ENCODE measurements at places on chromosomes 3 and 15. TPM values are rescaled to one million over a fixed set of nuclear protein-coding genes. Genes with fewer than 3 reads are reported as not detected.

- DNase-seq = peak; percentile 45
Observed at GRCh38 chr3:30768703-30769550, 125.5 kb downstream of the GADL1 start.

DNA sequence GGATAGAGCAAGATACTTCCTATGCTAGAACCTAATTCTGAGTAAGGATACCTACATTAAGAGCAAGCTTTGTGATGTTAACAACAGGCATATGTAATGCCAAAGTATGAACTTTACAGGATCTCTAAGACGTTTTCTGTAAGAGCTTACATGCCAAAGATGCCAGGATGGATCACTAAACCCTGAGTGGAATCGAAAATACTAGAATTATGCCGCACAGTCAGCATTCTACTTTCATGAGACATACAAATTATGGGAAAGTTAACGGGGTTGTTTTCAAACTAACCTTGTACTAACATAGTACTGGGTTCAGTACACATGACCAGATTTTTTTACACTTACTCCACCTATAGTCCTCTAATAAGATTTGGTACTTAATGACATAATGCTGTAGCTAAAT, 55.1 kb downstream of the AAGAB start:
- DNase-seq = no peak

DNA sequence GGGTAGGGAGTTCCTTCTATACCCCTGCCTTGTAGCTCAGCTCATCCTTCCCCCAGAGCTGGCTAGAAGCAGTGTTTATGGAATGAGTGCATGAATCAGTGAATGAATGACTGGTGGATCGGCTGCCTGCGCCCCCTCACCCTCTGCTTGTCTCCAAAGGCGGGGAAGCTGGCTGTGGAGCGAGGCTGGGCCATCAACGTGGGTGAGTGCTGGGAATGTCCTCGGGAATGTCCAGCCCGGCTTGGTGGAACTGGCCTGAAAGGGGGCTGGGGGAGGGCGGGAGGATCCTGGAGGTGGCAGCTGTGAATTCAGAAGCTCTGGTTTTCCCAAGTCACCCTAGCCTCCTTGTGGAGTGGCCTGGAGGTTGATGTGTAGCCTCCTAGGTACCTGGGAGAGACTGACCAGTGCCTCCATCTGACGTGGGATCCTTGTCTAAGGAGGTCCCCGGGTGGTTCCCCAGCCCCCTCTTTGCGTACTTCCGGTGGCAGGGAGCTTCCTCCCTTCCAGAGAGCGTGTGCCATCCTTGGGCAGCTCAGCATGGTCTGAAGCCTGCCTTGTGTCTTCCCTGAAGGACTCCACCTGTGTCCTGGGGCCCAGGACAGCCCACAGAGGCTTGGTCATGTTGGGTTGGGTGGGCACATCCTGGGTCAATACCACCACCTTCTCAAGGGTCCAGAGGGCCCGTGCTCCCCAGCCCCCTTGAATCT, 18.4 kb downstream of the HDAC11 start:
- DNase-seq = no peak

- DNase-seq = no peak
Observed at GRCh38 chr15:67199881-67200763, 54.3 kb downstream of the AAGAB start.

GRCh38 chr3:127483902-127484591, 106.5 kb downstream of the TPRA1 start:
- no peak for DNase-seq

- DNase-seq = no peak
Observed at GRCh38 chr15:49238342-49238741, 68.3 kb downstream of the GALK2 start.

- no peak for DNase-seq
Observed at GRCh38 chr3:103388214-103388613, 953.4 kb downstream of the ZPLD1 start.

DNA sequence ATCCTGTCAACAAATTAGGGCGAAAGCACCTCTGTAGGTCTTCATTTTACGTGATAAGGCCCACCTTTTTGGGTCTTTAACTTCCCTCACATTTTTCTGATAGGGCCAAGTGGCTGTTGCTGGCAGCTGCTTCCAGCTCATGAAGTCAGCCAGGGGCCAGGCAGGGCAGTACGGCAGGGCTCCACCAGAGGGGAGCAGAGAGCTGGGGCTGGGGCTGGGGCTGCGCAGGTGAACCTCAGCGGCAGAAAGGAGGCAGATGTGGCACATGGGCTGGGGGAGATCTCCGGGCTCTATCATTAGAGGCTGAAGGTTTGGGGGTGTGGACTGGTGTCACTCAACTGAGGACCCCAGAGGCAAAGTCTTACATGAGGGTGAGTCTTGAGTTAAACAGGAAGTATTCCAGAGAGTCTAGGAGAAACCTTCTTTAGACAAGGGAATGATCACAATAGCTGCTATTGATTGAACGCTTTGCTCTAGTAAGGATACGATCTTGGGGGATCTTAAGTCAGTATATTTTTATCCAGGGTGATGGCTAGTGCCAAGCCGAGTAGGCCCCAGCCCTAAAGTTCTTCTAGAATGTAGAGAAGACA, 62.8 kb upstream of the MEX3B start:
- DNase-seq = peak; percentile 23

GRCh38 chr15:32786906-32787305, 69.1 kb downstream of the GREM1 start:
- DNase-seq = no peak

DNA sequence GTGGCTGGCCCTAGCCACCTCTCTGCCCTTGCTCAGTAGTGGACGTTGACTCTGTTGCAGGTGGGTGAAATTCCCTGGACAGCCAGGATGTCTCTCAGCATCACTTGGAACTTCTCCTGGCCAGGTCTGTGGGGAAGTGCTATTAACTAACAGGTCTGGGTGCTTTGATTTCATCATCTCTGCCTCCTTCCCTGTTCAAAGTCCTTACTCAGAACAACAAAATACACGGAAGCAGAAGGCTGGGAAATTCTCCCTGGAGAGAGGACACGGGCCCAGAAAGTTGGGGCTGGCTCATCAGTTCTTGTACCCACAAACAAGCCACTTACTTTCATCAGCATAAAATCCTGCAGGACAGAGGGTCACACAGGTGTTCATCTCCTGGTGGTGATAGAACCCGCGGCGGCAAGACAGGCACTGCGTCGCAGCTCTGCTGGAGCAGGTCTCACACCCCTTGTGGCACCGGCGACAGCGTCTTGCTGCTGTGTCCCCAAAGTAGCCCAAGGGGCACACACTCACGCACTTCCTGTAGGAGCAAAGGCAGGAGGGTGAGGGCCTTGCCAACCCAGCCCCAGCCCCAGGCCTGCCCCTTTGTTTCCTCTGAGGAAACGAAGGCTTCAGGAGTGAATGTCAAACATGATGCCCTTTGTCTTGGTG, 29.6 kb upstream of the SNRPA1 start:
- DNase-seq = peak; percentile 61

GRCh38 chr15:64070965-64071851, 22.4 kb downstream of the CIAO2A start:
- peak; percentile 74 for DNase-seq

GRCh38 chr3:118641608-118642007, 393.0 kb downstream of the IGSF11 start:
- no peak for DNase-seq

DNA sequence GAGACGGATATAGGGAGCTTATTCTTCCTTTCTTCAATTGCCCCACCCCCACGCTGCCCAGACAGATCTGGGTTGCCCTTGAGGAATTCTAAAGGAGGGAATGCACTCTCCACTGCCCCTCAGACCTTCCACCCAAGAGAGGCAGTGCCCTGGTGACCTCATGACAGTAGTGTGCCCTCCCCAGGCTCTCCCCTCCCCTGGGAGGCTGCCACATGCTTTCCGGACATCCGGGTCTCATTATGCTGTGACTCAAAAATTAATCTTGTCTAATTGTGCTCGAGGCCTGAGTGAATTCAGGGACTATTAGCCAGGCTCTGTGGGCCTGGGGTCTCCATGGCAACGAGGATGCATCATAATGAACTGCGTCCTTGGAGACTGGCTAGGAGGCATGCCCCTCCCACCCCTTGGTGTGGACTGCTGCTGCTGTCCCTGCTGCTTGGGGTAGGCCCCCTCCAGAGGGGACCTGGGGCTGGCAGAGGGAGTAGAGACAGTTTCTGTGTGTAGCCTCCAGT, 20.8 kb downstream of the CORO2B start:
- DNase-seq = no peak

DNA sequence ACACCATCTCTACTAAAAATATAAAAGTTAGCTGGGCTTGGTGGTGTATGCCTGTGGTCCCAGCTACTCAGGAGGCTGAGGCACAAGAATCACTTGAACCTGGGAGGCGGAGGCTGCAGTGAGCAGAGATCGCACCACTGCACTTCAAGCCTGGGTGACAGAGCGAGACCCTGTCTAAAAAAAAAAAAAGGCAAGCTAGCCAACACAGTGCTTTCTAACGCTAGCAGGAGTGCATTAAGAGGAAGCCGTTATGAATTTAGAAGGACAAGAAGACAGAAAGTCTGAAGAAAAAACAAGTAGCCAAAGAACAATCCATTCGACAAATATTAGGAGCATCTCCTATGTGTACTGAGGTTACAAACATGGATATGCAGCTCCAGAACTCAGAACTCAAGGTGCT, 28.6 kb downstream of the BHLHE40 start:
- no peak for DNase-seq

DNA sequence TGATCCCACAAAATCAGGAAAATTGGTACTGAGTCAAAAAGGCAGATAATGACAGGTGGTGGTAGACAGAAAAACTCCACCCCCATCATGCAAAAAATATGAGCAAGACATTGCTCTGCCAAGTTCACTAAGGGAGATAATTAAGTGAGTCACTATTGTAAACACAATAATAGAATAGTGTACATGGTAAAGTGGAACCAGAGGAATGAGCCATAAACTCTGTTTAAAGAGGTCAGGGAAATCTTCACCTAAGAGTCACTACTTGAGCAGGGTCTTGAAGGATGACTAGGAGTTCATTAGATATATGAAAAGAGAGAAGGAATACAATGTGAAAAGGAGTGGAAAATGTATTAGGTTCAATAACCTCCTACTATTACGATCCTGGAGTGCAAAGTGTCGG, 213.4 kb upstream of the PEX5L start:
- no peak for DNase-seq

DNA sequence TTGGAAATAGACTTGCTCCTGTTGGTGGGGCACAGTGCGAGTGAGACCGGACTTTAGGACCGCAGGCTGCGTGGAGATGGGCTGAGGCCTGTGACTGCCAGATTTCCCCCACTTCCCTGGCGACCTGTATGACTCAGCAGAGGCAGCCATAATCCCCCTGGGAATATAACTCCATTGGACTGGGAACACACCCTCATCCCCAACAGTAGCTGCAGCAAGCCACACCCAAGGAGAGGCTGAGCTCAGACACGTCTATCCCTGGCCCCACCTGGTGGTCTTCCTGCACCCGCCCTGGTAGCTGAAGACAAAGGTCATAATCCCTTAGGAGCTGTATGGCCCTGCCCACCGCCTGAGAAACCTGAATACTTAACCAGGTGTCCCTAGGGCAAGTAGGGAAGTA, 42.6 kb downstream of the DZIP1L start:
- no peak for DNase-seq

DNA sequence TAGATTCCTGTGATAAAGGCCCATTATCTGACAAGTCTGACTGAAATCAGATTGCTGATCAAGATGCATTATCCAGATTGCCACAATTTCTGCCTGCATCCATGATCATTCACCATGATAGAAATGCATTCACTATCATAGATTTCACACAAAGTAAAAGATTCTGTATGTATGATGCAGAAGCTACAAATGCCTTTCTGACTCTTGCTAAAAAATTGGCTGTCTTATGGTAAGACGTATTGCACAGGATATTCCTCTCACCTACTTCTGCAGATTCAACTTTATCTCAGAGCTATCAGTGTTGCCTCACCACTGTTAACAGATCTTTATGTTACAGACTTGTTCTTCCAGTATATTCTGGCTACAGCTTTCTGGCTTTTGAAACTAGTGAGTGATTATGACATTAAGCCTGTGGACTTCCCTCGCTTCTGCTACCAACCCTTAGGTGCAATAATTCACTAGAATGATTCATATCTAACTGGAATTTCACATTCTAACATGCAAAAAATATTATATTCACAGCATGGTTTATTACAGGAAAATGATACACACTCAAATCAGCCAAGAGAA, 955.3 kb downstream of the EPHA3 start:
- DNase-seq = no peak

GRCh38 chr3:5510300-5510699, 322.8 kb downstream of the EDEM1 start:
- no peak for DNase-seq

- DNase-seq = no peak
Observed at GRCh38 chr3:14430706-14431451, 28.5 kb downstream of the SLC6A6 start.

- DNase-seq = no peak
Observed at GRCh38 chr15:63372753-63373152, 8.9 kb downstream of the CA12 start.

- peak; percentile 88 for DNase-seq
Observed at GRCh38 chr15:60390871-60391501, 6.8 kb downstream of the ANXA2 start.

The CDHR4 gene
- not detected for total RNA-seq

The TF gene
- 4,983 TPM for total RNA-seq

The COL8A1 gene
- total RNA-seq = not detected

The GPR27 gene
- not detected for total RNA-seq

The LRRN1 gene
- total RNA-seq = not detected

The ALAS1 gene
- total RNA-seq = 40.2 TPM

The FMN1 gene
- 0.81 TPM for total RNA-seq

The ITIH4 gene
- total RNA-seq = 5.3 TPM

The AMIGO3 gene
- not detected for total RNA-seq

The C3orf49 gene
- total RNA-seq = not detected

The BLM gene
- 11.8 TPM for total RNA-seq

The PCOLCE2 gene
- total RNA-seq = 2.0 TPM

The EHHADH gene
- total RNA-seq = 59.1 TPM
